Activated CD8-positive, alpha-beta memory T cell treated with anti-CD3 and anti-CD28 coated beads for 4 hours (primary cell): ENCODE measurements at places on chromosomes 1 and 21.

GRCh38 chr1:212089560-212090163 is 54.1 kb downstream of the DTL start:
- DNase-seq: no peak

GRCh38 chr1:40740039-40740996 is 43.3 kb upstream of the KCNQ4 start:
- no peak for DNase-seq

DNA sequence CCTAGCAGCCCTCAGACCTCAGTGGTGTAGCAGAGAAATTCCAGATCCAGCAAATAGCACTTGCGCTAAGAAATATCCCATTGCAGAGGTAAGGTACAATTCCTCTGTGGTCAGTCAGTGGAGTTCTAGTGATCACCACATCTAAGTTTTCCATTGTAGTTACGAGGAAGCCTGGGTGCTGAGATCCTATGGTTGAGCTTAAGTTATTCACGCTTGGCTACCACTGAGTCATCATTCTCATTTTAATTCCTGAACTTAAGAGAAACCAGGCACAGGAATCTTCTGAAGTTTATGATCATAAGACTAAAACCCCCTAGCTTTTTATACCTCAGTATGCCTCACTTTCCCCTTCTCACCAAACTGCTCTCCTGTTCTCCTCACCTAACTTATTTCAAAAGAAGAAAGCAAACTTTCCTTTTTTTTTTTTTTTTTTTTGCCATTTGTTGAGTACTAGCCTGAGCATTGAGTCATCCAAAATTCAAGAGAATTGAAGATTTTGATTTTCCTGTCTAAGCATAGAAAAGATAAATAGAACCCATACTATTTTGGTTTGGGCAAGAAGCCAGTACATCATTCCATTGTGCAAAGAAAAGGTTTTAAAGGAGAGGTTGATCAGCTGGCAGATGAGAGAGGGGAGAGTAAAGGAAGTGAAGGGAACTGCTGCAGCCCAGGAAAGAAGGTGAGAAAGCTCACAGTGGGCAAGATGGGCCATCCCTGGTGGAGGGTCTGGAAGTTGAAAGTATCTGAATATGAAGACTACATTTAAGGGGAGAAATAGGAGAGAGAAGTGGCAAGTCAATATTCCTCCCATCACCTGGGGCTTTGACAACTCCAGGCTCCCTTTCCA is 39.9 kb downstream of the SERBP1 start:
- DNase-seq: no peak

DNA sequence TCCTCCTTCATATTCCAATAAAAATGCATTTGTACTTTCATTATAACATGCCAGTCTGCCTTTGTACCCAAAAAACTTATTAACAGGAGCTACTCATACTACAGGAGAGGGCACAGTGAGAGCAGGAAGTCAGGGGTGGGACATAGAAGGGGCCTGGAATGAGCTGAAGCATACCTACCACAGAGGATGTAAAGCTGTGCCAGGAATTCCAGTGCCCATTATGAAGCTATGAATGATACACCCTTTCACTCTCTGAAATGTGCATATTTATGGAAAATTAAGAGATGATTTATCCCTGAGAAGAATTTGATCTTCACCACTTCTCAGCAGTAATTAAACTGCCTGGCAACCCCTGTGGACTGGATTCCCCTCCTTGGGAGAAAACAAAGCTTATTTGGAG is 65.8 kb downstream of the ATP5PO start:
- DNase-seq: no peak

DNA sequence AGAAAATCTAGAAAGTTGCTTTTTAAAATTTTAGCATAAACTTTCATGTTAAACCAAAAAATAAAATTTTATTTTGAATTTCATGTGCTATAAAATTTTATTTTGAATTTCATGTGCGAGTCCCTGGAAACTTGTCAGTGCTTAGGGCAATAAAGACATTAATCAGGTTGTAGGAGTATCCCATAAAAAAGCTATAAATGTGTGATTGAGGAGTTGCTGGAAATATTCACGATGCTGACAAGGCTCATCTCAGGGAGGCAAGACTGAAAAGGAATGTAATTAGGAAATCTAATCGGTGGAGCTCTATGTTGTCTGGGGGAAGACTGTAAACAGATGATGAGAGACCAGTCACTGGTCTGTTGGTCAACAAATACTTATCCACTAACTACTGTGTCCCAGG is 117.9 kb downstream of the LRIG2 start:
- no peak for DNase-seq

- no peak for DNase-seq
These were observed 236.0 kb upstream of the NR5A2 start for GRCh38 chr1:199791495-199791894.

DNA sequence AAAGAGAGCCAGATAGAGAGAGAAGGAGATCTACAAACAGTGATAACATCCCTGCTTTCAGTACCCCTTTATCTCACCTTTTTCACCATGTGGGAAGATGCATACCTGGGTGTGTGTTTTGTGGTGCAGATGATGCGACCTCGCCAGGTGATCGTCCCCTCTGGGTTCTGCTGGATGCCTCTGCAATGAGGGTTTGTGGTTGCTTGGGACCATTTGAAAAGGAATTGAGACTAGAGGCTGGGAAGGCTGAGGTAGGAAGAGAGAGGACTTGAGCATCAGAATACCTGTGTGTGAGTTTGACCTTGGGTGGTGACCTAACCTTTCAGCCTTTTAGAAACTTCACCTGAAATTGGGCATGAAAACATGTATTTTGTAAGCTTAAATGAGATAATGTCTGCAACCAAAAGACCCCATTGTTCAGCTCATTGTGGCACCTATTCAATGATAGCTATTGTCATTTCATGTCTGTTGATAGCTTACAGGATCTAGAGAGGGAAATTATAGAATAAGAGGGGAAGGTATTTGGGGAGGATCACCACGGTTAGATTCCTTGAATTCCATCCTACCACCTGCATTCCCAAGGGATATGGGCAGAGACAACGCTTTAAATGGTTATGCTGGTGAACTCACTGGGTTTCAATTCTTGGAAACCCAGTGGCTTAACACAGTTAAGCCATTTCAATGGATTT is 125.7 kb downstream of the IGSF21 start:
- no peak for DNase-seq

DNA sequence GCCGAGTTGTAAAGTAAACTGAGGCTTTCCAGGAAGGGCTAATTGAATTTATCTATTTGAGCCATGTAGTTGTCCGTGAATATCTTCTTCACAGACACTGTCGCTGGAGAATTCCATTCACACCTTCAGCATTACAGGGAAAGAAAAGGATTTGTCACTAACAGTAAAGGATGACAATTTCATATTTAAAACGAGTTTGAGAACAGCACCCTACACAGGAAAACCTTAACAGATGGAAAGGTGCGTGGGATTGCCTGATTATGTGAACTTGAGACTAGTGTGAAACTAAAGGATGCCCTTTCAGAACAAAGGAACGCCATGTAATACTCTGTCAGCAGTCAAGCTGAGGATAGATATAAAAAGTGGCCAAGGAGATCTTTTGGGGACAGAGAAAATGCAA is 492.5 kb upstream of the ADGRL2 start:
- no peak for DNase-seq

- no peak for DNase-seq
These were observed 159.7 kb upstream of the NRIP1 start for GRCh38 chr21:15224346-15225086.

- no peak for DNase-seq
These were observed 5.2 kb downstream of the KHDC4 start for GRCh38 chr1:155929057-155929456.

DNA sequence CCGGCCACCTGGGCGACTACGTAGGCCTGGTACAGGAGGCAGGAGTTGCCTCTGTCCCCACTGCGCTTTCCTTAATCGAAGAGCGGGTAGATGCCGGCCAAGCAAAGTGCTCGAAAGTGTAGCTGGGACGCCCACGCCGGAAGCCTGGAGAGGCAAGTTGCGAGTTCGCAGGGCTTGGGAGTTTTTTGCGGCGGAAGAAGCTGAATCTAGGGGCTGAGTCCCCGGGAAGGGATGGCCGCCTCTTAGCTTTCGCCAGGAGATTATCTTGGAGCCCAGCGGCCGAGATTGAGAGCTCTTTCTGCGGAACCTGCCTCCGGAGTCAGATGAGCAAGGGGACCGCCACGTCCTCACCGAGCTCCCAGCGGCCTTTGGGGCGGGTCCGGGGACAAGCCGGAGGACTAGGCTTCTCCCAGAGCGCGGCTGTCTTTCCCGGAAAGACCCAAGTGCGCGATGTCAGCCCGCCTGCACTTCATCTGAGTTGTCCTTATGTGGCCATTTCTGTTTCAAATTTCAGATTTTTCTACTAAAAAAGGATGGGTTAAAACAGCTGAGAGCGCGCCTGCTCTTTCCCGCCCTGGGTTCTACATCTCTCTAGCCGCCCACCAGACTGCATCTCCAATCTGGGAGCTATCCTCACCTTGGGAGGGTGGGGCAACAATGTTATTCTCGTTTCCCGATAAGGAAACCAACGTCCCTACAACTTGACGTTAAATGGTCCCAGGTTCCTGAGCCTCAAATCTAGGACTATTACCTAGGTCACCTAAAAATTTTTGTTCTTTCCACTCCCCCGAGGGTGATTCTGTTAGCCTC is 12.4 kb upstream of the TBX15 start:
- DNase-seq: no peak

- no peak for DNase-seq
These were observed 79.0 kb downstream of the HLX start for GRCh38 chr1:220958234-220958633.

- DNase-seq: no peak
These were observed 211.8 kb downstream of the MATN1 start for GRCh38 chr1:30511563-30511962.

DNA sequence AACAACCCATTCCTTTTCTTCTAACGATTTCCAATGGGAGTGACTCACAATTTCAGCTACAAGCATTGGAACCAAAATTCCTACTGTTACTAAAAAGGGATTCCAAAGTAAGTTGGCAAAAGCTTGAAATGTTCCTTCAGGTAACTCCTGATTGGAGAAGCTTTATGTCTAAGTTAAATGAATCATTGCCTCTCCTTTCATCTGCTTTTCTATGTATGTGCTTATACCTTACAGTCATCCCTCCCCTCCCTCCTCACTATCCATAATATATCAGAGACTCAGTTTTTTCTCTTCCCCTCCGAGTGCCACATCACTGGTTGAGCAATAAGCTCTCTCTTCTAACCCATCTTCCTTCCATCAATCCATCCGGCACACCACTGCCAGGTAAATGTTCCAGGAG is 86.8 kb downstream of the TIAM1 start:
- DNase-seq: no peak

DNA sequence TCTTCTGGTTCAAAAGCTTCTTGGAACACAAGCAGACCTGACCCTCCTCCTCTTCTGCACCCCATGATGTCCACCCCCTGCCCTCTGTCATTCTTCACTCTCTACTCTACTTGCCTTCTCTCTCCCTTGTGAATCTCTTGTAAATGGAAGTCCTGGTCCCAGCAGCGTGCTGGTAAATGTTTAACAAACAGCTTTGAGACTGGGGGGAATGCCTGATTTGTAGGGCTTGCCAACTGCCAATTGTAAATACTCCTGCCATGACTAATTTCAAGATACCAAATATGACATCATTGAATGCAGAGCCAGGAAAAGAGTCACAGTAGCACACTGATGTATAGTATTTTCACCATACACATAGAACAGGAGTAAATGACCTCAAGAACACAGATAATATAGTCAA is 40.9 kb upstream of the LRRN2 start:
- DNase-seq: no peak

DNA sequence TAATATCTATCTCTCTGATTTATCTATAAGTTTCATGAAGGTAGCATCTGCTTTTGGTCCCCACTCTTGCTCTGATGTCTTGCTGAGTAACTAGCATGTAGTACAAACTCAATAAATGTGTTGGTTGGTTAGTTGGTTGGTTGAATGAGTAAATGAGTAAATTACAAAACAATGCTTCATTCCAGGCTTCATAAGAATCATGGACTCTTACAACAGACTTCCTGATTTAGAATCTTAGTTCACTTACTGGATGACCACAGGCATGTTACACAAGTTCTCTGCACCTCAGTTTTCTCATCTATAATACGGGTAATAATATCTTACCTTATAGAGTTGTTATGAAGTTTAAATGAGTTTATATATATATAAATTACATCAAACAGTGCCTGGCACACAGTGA is 98.6 kb downstream of the ZNF281 start:
- no peak for DNase-seq
